ENCODE measurements at places on chromosomes 16 and 17. TPM values are rescaled to one million over a fixed set of nuclear protein-coding genes. Genes with fewer than 3 reads are reported as not detected.

DNA sequence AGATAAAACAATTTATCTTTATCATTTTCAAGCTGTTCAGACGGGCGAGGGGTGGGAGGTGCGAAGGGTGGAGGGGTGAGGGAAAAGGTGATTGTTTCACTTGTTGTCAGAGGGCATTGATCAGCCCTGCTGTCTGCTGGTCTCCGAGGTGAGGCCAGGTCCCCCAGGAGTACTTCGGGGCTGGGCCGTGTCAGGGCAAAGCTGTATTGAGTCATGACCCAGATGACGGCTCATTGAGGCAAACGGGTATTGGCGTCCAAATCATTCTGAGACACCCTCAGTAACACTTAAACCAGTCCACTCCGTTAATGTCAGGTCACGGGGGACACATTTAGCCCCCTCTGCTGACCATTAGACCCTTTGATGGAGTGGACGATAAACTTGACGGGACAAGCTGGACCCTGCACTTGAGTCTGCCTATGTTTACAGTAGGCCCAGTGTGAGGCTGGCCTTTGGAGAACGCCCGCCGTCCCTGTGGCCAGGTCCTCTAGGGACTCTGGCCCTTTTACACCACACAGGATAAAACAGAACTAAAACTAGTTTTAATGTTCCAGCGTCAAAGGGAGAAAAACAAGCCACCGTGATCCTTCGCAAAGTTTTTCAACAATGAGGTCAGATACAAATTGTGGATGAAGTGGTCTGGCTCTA is 502.2 kb upstream of the ZFHX3 start:
- H3K4me1 ChIP-seq: no peaks in the 10 kb centered on the region
- no peak overlapping the region for H3K27ac ChIP-seq
- no peaks in the 10 kb centered on the region for H3K27me3 ChIP-seq
- H3K36me3 ChIP-seq: no peaks in the 10 kb centered on the region
- no peak for DNase-seq

GRCh38 chr17:36911001-36911400 is 26.3 kb upstream of the LHX1 start:
- no peaks in the 10 kb centered on the region for H3K4me1 ChIP-seq
- H3K4me3 ChIP-seq: no peak overlapping the region
- H3K27me3 ChIP-seq: no peaks in the 10 kb centered on the region
- no peak overlapping the region for H3K27ac ChIP-seq
- H3K36me3 ChIP-seq: no peaks in the 10 kb centered on the region

- no peak overlapping the region for H3K4me3 ChIP-seq
- peaks cover 28% of the 10 kb centered on the region for H3K36me3 ChIP-seq
- peaks cover 56% of the 10 kb centered on the region for H3K4me1 ChIP-seq
- H3K27ac ChIP-seq: peak overlapping the region; percentile 84
These were observed 26.5 kb downstream of the NKD1 start for GRCh38 chr16:50574745-50575136.

GRCh38 chr17:49180998-49181635 is 29.3 kb downstream of the GNGT2 start:
- H3K27ac ChIP-seq: no peak overlapping the region
- H3K36me3 ChIP-seq: no peaks in the 10 kb centered on the region
- no peaks in the 10 kb centered on the region for H3K27me3 ChIP-seq
- no peak for DNase-seq
- H3K4me1 ChIP-seq: no peaks in the 10 kb centered on the region

GRCh38 chr16:11689031-11689840 is 21.0 kb downstream of the SNN start:
- H3K27me3 ChIP-seq: no peaks in the 10 kb centered on the region
- H3K27ac ChIP-seq: peak overlapping the region; percentile 23
- H3K36me3 ChIP-seq: peaks cover 70% of the 10 kb centered on the region

- H3K27me3 ChIP-seq: no peaks in the 10 kb centered on the region
- no peak overlapping the region for H3K4me3 ChIP-seq
- no peaks in the 10 kb centered on the region for H3K36me3 ChIP-seq
- H3K4me1 ChIP-seq: peaks cover 17% of the 10 kb centered on the region
- DNase-seq: no peak
- no peak overlapping the region for H3K27ac ChIP-seq
These were observed 12.3 kb downstream of the CACNG4 start for GRCh38 chr17:66976781-66977201.

- no peaks in the 10 kb centered on the region for H3K4me1 ChIP-seq
- H3K36me3 ChIP-seq: no peaks in the 10 kb centered on the region
- peaks cover 92% of the 10 kb centered on the region for H3K27me3 ChIP-seq
- no peak overlapping the region for H3K27ac ChIP-seq
- H3K4me3 ChIP-seq: no peak overlapping the region
- DNase-seq: no peak
These were observed 20.3 kb downstream of the PRAC1 start for GRCh38 chr17:48701864-48702532.

DNA sequence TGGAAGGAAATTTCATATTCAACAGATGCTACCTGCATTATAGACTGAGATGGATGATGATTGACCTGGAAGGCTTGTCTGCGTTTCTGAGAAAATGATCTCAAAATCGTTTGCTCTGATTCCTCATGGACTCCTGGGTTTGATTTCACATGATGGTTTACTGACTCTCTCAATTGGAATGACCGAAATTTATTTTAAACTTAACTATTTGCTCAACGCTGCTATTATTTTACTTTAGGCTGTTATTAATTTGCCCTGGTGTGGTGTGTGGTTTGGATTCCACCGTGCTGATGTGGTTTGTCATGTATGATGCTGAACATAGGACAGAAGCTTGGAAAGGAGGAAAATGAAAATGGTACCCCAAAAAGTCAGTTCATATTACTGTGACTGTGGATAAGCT is 37.3 kb upstream of the ELAC2 start:
- H3K4me1 ChIP-seq: no peaks in the 10 kb centered on the region
- no peak overlapping the region for H3K4me3 ChIP-seq
- no peak for DNase-seq
- H3K36me3 ChIP-seq: no peaks in the 10 kb centered on the region
- H3K27me3 ChIP-seq: no peaks in the 10 kb centered on the region
- no peak overlapping the region for H3K27ac ChIP-seq

- H3K4me3 ChIP-seq: no peak overlapping the region
- DNase-seq: no peak
- no peaks in the 10 kb centered on the region for H3K36me3 ChIP-seq
- no peaks in the 10 kb centered on the region for H3K27me3 ChIP-seq
- no peaks in the 10 kb centered on the region for H3K4me1 ChIP-seq
These were observed 61.3 kb downstream of the PRKCB start for GRCh38 chr16:23896832-23897821.

DNA sequence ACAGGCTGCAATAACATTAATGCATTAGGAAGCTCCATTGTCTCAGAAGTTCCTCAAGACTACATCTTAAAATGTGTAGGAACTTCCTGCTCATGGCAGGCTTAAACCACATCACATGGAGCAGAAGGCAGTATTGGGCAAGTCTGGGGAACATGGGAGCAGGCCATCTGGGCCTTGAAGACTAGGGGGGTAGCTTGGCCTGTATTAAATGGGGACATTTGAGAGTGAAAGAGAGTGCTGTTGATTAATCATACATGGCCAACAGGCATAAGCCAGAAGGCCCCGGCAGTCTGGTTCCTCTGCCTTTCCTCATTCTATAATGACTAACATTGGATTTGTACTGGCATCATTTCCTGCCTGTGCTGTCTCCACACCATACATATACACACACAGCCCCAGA is 25.2 kb upstream of the SLC5A11 start:
- H3K27ac ChIP-seq: no peak overlapping the region
- H3K4me3 ChIP-seq: no peak overlapping the region
- peaks cover 4% of the 10 kb centered on the region for H3K4me1 ChIP-seq
- DNase-seq: no peak

Gene ZNF597
- 2.2 TPM for total RNA-seq

Gene FOXJ1
- 0.32 TPM for total RNA-seq

Gene SGSH
- total RNA-seq: 12.9 TPM
